Right lobe of liver (tissue), 6 donors: ENCODE measurements at places on chromosomes 3 and 15.
A peak's percentile ranks its signal among the peaks of the same experiment; 100 is the strongest.

- no peak overlapping the region for H3K4me3 ChIP-seq
- no peaks in the 10 kb centered on the region for H3K4me1 ChIP-seq
- H3K27ac ChIP-seq: no peak overlapping the region
- H3K36me3 ChIP-seq: no peaks in the 10 kb centered on the region
- no peak for DNase-seq
Observed at GRCh38 chr3:138960417-138960852, 13.4 kb downstream of the FOXL2NB start.

DNA sequence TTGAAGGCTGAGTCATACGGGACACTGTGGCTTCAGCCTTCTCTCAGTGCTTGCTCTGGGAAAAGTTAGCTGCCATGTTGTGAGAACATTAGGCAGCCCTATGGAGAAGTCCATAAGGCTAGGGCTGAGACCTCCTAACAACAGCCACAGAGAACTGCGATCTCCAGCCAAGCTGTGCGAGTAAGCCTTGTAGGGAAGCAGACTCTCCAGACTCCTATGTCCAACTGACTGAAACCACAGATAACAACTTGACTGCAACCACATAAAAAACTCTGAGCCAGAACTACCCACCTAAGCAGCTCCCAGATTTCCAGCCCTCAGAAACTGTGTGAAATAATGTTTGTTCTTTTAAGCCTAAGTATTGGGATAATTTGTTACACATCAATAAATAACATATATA, 40.7 kb downstream of the DENND6A start:
- no peaks in the 10 kb centered on the region for H3K27me3 ChIP-seq
- H3K4me3 ChIP-seq: no peak overlapping the region
- H3K4me1 ChIP-seq: no peaks in the 10 kb centered on the region
- no peaks in the 10 kb centered on the region for H3K36me3 ChIP-seq

- no peaks in the 10 kb centered on the region for H3K4me1 ChIP-seq
- H3K36me3 ChIP-seq: no peaks in the 10 kb centered on the region
- H3K27ac ChIP-seq: no peak overlapping the region
- H3K4me3 ChIP-seq: no peak overlapping the region
- H3K27me3 ChIP-seq: no peaks in the 10 kb centered on the region
Observed at GRCh38 chr15:88810446-88810845, 7.2 kb downstream of the ACAN start.

- no peaks in the 10 kb centered on the region for H3K36me3 ChIP-seq
- no peaks in the 10 kb centered on the region for H3K27me3 ChIP-seq
- H3K27ac ChIP-seq: no peak overlapping the region
- H3K4me3 ChIP-seq: no peak overlapping the region
Observed at GRCh38 chr3:17359911-17360310, 382.5 kb downstream of the TBC1D5 start.

DNA sequence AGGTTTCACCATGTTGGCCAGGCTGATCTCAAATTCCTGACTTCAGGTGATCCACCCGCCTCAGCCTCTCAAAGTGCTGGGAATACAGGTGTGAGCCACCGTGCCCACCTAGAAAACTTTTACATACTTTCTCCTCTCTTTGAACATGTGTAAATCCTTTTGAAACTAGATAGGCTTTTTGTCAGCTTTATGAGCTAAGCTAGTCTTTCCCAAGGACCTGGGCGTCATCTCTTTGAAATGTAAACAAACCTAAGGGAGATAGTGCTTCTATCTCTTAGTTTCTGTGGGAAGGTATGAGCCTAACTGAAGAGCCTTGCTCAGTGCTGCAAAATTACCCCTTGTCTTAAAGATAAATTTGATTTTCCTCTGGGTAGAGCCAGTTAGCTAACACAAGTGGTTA, 4.8 kb downstream of the CX3CR1 start:
- no peaks in the 10 kb centered on the region for H3K27me3 ChIP-seq
- no peaks in the 10 kb centered on the region for H3K36me3 ChIP-seq
- H3K4me3 ChIP-seq: no peak overlapping the region
- H3K27ac ChIP-seq: no peak overlapping the region

DNA sequence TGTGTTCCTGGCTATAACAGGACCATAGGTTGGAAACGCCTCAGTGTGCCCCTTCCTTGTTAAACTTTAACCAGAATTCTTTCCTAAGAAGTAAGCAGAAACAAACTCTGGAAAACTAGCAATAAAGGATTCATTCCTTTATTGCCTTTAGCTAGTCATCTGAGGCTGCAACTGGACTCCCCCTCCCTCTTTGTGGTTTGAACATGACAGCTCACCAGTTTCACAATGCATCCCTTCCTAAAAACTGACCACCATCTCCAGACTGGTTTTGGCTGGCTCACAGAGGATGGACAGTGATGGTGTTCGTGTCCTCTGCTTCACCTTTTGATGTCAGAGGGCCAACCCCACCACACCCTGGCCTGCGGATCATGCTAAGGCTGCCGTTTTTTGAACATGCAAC, 27.9 kb upstream of the TGFBR2 start:
- H3K36me3 ChIP-seq: no peaks in the 10 kb centered on the region
- H3K27me3 ChIP-seq: no peaks in the 10 kb centered on the region
- H3K4me3 ChIP-seq: no peak overlapping the region
- peak overlapping the region; percentile 33 for H3K27ac ChIP-seq

DNA sequence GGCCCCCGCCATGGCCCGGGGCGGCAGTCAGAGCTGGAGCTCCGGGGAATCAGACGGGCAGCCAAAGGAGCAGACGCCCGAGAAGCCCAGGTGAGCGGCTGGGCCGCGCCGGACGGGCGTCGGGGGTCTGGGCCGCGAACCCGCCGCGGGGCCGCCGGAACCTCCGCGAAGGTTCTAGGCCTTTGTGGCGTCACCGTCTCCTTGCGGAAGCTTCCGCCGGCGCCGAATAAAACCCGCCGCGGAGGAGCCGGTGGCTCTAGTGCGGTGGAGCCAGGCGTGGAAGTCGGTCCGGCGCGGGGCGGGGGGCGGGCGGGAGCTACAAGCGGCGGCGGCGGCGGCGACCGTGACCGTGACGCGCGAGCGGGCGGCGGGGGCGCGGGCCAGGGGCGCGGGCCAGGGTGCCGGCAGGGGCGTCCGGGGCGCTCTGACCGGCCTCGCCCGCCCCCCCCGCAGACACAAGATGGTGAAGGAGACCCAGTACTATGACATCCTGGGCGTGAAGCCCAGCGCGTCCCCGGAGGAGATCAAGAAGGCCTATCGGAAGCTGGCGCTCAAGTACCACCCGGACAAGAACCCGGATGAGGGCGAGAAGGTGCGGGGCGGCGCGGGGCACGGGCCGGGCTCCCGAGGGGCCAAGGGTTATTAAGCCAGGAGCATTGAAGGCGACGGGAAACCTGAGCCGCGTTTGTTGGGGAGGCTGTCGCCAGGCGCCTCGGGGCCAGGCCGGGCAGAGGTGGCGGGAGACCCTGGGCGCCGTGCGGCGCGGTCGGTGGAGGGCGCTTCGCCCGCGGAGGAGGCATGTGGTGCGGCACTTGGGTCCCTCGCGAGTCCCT, at the start of gene DNAJA4:
Gene DNAJA4, plus strand, starts transcription at position 259 of the 833 bp plus-strand sequence. Its CDS starts 202 bp downstream, at position 461.
- no peaks in the 10 kb centered on the region for H3K27me3 ChIP-seq
- H3K36me3 ChIP-seq: no peaks in the 10 kb centered on the region
- peak within 1 kb of the TSS; percentile 70 for H3K27ac ChIP-seq
- peak within 1 kb of the TSS; percentile 53 for H3K4me3 ChIP-seq
- DNase-seq: peak; percentile 56
